Amygdala (tissue), 56 donors: ENCODE measurements at places on chromosomes 12 and 14.

DNA sequence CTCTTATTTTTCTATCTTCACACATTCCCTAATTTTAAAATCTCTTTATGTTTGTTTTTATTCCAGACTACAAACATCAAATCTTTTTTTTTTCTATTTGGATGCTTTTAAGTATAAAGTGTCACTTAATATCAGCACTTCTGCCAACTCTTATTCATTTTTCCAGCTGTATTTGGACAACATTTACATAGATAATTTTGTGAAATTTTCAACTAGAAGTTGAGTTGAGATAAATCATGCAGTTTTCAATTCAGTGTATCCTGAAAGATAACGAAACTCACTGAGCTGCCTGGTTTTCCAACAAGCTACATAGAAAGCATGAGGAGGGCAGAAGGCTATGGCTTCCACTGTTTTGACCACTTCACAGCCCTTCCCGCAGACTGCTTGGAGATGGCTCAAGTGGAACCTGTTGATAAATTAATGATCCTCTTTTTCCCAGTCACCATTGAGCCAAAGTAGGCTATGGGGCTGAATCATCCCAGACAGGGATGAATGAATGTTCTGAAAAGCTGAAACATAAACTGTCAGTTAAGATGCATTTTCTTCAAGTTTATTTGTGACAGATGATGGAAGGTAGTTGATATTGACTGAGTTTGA, 213.9 kb downstream of the RAD51B start:
- no peak for DNase-seq

DNA sequence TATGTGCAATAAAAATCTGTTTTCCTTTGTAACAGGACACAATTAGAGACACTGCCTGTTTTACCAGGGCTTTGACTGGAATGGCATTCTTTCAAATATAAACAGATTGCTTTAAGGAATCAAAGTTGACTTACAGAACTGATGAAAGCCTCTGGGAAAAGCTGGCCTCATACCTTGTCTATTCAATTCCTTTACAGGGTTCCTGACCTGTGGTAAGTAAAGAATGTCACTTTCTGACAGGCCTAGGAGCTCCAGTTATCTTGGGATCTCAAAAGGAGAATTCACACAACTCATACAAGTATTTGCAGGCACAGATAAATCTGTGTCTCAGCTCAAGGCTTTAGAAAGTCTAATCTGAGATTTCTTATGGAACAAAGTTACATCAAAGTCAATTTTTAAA, 88.4 kb downstream of the BCAT1 start:
- no peak for DNase-seq

DNA sequence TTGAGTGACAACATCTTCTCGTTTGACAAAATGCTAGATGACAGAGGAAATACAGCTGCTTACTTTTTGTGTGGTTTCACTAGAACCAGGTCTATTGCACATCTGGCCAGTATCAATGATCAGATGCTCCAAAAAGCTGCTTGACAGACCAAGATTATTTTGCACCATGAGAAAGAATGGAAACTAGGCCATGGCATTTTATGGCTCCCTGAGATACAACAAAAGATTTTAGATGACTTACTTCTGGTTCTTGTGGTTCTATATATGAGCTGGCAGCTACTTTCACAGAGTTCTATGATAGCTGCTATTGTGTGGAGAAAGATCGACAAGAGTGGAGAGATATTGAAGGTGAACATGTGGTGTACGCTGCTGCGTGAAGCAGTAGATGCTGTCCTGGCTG, 25.9 kb upstream of the PPFIBP1 start:
- DNase-seq, result no peak

GRCh38 chr12:90026516-90026915, 317.9 kb upstream of the ATP2B1 start:
- no peak for DNase-seq

DNA sequence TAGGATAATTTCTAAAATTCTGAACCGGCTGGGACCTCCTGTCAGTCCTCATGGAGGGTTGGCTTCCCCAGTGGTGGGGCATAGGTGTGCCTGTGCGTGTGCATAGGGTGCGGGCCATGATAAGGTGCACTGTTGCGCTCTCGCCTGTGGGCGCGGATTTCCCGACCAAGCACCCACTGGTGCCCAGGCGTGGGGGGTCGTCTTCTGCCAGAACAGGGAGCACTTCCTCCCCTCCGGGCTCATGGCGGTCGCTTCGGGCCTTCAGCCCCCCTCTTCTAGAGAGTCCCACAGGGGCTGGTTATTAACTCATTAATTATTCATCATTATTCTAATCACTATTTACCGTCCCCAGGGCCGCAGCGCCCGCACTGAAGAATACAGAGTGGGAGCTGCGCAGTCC, 2.8 kb downstream of the C1QL4 start:
- no peak for DNase-seq

GRCh38 chr14:105890474-105891220, 364.3 kb downstream of the TMEM121 start:
- no peak for DNase-seq
